ENCODE measurements at places on chromosomes 2 and 18. TPM values are rescaled to one million over a fixed set of nuclear protein-coding genes. Genes with fewer than 3 reads are reported as not detected.

The ALKAL2 gene
- not detected for total RNA-seq

The BCL2 gene
- total RNA-seq: 107 TPM

The SCN7A gene
- not detected for total RNA-seq

The SERPINB3 gene
- not detected for total RNA-seq

The C2orf15 gene
- total RNA-seq: 1.5 TPM

The ALPP gene
- total RNA-seq: not detected

The TRIM43 gene
- total RNA-seq: not detected

The RND3 gene
- not detected for total RNA-seq

The HOXD13 gene
- total RNA-seq: not detected

The SNORC gene
- total RNA-seq: 2.4 TPM

The QPCT gene
- 0.29 TPM for total RNA-seq

The THUMPD2 gene
- 16.9 TPM for total RNA-seq

The NEU4 gene
- 0.54 TPM for total RNA-seq

The NPPC gene
- 3.5 TPM for total RNA-seq

The SLC9A4 gene
- total RNA-seq: not detected

The SLC5A7 gene
- not detected for total RNA-seq

The ANKRD44 gene
- total RNA-seq: 131 TPM

GRCh38 chr18:74534981-74535649 is 815 bp downstream of the CNDP1 start:
- no peak for DNase-seq

DNA sequence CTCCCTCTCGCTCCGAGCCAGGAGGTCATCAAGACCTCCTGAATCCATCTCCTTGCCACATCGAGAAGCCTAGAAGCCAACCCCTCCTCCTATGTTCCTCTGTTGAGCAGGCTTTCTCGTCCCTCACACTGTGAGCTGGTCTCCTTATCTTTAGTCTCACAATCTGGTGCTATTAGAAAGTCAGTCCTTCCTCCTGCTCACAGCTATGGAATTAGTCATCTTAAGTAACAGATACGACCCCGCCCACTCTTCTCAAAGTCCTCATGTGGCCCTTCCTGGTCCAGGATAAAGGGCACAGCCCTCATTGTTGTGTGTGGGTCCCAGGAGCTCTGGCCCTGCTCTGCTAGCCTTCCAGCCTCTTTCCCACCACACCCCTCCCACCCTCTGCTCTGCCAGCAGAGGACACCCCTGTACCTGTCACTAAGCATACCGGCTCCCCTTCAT is 41.4 kb upstream of the TRIB2 start:
- no peak for DNase-seq

GRCh38 chr2:67515056-67515455 is 117.9 kb downstream of the ETAA1 start:
- DNase-seq: no peak

GRCh38 chr18:51251625-51252024 is 54.1 kb upstream of the MEX3C start:
- no peak for DNase-seq

- DNase-seq: no peak
Observed at GRCh38 chr2:234091432-234091879, 41.0 kb downstream of the SPP2 start.

- peak; percentile 20 for DNase-seq
Observed at GRCh38 chr2:229342376-229342775, 71.3 kb upstream of the PID1 start.

DNA sequence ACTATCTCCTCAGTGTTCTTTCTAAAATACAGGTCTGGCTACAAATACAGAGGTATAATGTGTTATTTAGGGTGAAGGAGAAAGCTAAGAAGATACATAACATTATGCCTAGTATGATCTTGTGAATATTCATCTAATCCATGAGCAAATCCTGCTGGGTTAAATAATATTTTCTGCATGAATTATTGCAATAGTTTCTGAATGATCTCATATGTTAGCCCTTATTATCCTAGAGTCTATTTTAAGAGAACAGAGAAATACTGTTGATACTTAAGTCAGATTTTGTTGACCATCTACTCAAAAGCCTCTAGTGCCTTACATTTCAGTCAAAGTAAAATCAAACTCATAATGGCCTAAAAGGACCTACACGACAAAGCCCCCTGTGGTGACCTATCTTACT is 382.3 kb downstream of the FIGN start:
- no peak for DNase-seq

GRCh38 chr2:135225781-135226180 is 173.7 kb downstream of the RAB3GAP1 start:
- DNase-seq: no peak

GRCh38 chr2:129318581-129319421 is 660.7 kb upstream of the RAB6C start:
- DNase-seq: no peak

DNA sequence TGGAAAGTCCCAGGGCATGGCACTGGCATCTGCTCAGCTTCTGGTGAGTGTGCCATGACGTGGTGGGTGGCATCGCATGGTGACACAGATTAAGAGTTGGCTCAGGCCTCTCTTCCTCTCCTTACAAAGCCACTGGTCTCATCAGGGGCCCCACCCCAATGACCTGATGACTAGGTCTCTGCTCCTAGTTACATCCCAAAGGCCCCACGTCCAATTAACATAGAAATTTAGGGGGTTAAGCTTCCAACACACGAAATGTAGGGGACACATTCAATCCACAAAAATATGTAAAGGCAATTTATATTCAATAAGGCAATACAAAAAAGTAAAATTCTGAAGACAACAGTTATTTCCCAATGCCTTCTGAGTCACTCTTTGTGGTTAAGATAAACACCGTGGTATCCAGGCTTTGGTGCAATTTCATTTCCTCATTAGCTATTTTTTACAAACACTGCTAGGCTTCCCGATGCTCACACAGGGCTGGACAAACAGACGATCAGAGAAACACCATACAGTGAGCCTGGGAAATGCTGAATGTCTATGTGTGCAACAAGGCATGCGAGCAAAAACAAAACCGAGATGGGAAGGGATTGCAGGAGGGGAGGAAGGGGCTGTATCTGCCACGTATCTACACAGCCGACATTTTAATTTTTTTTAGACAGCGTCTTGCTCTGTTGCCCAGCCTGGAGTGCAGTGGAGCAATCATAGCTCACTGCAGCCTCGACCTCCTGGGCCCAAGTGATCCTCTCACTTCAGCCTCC is 67.2 kb downstream of the MBP start:
- DNase-seq: peak; percentile 76

DNA sequence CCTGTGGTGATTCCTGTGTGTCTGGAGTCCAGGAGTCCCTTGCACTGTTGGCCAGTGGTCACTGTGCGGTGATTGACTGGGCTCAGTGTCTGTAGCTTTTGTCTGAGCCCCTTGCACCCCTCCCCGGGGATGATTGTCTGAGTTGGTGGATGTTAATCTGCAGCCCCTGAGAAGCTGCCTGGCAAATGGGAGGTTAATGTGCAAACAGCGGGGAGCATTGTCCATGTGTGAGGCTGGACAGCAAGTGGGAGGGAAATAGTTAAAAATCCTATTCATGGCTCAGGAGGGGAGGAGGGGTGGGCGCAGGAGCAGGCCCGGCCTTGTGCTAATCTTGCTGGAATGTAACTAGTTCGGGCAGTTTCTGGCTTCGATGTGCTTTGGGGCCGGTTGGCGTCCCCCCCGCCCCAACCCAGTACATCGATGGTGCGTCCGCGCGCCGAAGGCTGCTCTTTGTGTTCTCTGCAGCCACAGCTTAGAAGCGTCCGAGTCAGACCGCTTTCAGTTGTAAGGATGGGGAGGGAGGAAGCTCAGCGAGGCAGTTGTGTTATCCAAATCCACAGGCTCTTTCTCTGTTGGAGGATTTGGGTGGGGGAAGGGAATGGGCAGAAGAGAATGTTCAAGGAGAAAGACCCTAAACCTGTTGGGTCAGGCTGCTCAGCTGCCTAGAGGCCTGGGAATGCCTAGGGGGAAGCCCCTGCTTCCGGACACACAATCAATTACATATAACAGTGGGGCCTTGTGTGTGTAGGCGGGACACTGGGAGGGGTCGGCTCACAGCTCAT is 71.8 kb downstream of the TGOLN2 start:
- no peak for DNase-seq

DNA sequence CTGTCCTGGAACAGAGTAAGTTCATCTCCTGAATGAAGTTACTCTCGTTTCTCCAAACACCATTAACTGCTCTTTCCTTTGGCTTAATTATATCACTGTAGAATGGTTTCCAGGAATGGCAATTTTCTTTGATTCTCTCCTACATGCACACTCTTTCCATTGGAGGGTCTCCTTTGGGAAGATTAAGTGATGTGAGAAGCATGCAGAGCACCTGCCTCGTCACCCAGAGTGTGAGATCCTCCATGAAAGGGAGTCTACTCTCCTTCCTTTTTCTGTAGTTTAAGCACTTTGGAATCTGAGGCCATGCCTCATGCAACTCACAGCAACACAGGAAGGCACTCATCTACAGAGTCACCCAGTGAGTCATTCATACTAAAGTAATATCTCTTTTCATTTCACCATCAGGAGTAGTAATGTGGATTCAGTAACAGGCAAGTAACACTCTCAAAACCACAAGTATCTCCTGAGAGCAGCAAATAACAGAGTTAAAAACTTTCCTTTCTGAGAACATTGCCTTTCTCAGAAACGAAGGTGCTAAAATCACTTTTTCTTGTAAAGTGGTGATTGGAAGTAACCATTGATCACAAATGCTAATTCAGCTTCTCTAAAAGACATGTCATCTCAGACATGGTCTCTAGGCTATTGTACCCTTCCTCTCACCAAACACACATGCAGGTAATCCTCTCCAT is 52.8 kb upstream of the IL1RL1 start:
- peak; percentile 62 for DNase-seq

GRCh38 chr2:180003073-180003472 is 4.0 kb downstream of the CWC22 start:
- no peak for DNase-seq

- no peak for DNase-seq
Observed at GRCh38 chr2:34102339-34102738, 503.2 kb upstream of the FAM98A start.

DNA sequence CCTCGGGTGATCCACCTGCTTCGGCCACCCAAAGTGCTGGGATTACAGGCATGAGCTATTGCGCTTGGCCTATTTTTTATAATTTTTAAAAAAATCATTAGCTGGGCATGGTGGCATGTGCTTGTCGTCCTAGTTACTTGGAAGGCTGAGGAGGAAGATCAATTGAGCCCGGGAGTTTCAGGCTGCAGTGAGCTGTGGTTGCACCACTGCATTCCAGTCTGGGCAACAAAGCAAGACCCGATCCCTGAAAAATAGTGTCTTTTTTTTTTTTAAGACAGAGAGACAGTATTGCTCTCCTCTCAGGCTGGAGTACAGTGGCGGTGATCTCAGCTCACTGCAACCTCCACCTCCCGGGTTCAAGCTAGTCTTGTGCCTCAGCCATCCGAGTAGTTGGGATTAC is 4.8 kb downstream of the SSB start:
- DNase-seq: no peak

DNA sequence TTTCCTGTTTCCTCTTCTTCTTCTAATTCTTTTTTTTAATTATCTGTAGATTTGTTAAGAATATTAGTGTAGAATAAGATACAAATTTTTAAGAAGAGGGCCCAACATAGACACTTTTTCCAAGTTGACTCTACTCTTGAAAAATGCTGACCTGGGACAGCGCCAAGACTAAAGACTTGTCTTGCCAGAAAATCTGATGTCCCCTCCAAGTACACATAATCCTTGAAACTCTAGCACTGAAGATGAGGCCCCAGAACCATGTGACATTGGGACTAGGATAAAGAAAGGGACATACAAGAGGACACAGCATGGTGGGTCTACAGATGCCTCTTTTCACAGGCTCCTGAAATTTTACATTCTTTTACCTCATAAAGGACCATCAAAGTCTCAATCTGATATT is 271.6 kb upstream of the SESTD1 start:
- DNase-seq: no peak

DNA sequence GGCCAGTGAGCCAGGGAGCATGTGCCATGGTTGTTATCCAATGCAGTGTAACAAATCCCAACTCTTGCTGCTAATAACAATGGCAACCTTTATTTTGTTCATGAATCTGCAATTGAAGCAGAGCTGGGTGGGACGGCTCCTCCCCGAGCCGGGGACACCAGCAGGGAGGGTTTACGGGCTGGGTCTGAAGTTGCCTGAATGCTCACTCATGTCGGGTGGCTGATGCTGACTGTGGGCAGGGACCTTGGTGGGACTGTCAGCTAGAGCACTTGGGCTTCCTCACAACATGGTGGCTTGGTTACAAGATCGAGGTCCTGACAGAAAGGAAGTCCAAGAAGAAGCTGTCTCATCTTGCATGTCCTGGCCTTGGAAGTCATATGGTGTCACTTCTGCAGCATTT is 264.5 kb downstream of the NDUFA10 start:
- no peak for DNase-seq

DNA sequence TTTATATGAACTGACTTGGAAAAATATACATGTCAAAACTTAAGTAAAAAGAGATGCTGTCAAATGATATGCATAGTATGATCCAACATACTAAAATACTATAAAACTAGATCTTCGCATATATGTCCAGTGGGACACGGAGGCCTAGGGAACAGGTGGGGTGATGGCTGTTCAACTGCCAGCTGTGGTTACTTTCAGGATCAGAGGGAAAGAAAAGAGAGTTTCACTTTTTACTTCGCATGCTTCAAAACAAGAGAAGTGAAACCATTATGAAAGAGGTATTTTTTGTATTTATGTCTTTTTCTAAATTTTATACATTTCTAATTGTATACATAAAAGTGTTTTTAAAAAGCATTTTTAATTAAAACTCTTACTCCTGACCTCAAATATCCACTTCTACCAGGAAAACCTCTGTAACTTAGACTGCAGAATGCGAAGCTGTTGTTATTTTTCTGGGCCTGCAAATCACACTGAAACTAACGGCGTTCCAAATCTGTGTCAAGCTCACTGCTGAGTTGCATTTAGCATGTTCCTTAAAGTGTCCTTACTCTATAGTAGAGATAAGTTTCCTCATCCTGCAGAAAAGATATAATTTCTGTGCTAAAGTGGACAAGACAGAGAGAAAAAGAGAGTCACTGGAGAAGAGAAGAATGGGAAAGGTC is 97.8 kb upstream of the SLC35G4 start:
- no peak for DNase-seq

DNA sequence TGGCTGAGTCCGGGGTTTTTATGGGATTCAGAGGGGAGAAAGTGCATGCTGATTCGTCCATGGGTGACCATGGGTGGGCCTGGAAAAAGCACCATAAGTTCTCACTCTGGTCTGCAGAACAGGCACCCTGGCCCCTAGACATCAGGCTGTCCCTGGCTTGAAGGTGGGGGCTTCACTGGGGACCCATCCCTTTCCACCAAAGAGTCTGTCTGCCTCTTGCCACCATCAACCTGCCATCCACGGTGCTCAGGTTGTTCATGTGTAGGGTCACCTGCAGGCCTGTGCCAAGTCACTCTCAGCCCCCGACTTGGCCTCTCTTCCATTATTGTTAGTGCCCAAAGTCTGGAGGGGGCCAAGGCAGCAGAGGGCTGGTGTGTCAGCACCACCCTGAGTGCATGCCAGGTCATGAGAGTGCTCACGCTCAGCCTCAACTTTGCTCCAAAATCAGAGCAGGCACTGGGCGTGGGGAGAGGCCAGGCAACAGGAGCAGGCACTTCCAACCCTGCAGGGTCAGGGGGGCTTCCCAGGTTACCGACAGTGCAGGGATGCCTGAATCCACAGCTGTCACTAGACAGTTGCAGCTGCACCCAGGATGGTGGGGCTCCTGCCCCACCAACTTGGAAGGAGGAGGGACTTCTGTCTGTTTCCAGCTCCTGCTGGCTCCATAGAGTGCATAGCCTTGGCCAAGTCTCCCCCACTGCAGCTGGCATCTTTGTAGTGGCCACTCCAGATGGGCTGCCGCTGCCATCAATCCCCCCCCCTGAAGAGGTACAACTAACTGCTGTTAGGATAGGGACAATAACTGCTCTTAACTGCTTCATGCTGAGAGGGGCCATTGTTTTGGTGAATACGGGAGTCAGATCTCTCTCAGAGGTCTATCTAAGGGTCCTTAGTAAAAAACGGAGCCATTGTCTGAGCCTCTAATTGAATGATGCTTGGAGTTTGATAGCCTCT is 209.3 kb downstream of the AKAIN1 start:
- DNase-seq: no peak

All from activated CD8-positive, alpha-beta T cell treated with anti-CD3 and anti-CD28 coated beads for 36 hours (primary cell).